H9 (cell line): ENCODE measurements at places on chromosomes 11 and 22.

DNA sequence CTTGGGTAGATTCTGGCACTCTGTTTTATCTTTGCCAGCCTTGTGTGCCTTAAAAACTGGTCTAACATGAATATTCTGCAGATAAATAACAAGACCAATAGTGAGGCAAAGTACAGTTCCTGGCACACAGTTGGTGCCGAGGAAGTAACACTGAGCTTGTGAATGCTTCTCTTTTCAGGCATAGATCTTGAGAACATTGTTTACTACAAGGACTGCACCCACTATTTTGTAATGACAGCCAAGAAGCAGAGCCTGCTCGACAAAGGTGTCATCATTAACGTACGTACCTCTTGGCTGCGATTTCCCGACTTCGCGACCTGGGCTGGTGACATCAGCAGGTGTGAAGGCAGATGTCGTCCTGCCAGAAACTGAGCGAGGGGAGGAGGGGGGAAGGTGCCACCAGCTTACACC lies 105.7 kb downstream of the MICAL2 start:
- no peak for DNase-seq
- no peaks in the 10 kb centered on the region for H3K36me3 ChIP-seq
- no peaks in the 10 kb centered on the region for H3K4me1 ChIP-seq
- H3K27ac ChIP-seq: no peak overlapping the region
- H3K27me3 ChIP-seq: no peaks in the 10 kb centered on the region

GRCh38 chr11:45331839-45332238 lies 45.7 kb upstream of the SYT13 start:
- H3K4me1 ChIP-seq: no peaks in the 10 kb centered on the region
- H3K27ac ChIP-seq: no peak overlapping the region
- H3K4me3 ChIP-seq: no peak overlapping the region
- no peak for DNase-seq
- H3K27me3 ChIP-seq: 0 out of 2 replicates have a peak, but pooled peaks cover 3% of the 10 kb centered on the region

DNA sequence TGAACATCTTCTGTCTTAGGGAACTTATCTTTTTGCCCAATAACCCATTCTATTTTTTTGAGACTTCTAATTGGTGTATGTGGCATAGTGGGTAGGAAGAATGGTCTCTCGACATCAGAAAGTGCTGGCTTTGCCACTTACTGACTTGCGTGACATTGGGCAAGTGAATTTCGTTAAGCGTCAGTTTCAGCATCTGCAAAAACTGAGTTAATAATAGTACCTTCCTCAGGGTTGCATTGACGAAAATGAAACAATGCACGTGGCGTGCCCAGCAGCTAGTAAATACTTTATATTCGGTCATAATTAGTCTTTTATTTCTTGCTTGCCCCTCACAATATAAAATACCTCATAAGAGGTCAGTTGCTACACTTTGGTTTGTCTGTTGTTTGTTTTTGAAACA lies 12.5 kb upstream of the GRIK4 start:
- no peak overlapping the region for H3K27ac ChIP-seq
- no peaks in the 10 kb centered on the region for H3K36me3 ChIP-seq
- no peaks in the 10 kb centered on the region for H3K27me3 ChIP-seq
- DNase-seq: no peak

GRCh38 chr22:19844377-19845053 lies 10.2 kb downstream of the GNB1L start:
- no peak overlapping the region for H3K4me3 ChIP-seq
- H3K4me1 ChIP-seq: no peaks in the 10 kb centered on the region
- peaks cover 12% of the 10 kb centered on the region; the same call in 1 of the 2 replicates for H3K36me3 ChIP-seq
- H3K27ac ChIP-seq: no peak overlapping the region

DNA sequence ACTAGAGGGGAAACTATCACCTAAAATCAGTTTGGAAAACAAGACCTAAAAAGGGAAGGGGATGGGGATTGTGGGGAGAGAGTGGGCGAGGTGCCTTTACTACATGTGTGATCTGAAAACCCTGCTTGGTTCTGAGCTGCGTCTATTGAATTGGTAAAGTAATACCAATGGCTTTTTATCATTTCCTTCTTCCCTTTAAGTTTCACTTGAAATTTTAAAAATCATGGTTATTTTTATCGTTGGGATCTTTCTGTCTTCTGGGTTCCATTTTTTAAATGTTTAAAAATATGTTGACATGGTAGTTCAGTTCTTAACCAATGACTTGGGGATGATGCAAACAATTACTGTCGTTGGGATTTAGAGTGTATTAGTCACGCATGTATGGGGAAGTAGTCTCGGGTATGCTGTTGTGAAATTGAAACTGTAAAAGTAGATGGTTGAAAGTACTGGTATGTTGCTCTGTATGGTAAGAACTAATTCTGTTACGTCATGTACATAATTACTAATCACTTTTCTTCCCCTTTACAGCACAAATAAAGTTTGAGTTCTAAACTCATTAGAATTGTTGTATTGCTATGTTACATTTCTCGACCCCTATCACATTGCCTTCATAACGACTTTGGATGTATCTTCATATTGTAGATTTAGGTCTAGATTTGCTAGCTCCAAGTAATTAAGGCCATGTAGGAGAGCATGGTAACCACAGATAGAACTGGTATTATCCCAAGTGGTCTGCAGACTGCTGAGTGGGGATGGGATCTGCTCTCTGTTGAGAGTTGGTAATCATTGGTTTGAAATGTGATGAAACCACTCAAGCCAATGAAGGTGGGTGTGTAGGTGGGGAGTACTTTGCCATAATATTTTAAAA lies 3.6 kb downstream of the NEAT1 start:
- H3K27me3 ChIP-seq: no peaks in the 10 kb centered on the region
- no peaks in the 10 kb centered on the region for H3K36me3 ChIP-seq
- H3K4me1 ChIP-seq: peaks cover 29% of the 10 kb centered on the region
- no peak for DNase-seq
